ENCODE measurements at places on chromosomes 3 and 15.

- DNase-seq: no peak
These were observed 575 bp upstream of the PCYT1A start for GRCh38 chr3:196288141-196288460.

DNA sequence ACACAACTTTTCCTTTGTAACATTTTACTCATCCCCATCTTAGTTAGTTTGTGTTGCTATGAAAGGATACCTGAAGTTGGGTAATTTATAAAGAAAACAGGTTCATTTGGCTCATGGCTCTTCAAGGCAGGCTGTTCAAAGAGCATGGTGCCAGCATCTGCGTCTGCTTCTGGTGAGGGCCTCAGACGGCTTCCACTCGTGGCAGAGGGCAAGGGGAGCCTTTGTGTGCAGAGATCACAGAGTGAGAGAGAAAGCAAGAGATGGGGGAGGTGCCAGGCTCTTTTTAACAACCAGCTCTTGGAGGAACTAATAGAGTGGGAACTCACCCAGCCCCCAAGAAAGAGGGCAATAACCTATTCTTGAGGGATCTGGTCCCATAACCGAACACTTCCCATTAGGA is 23.1 kb downstream of the PLA2G4F start:
- no peak for DNase-seq

DNA sequence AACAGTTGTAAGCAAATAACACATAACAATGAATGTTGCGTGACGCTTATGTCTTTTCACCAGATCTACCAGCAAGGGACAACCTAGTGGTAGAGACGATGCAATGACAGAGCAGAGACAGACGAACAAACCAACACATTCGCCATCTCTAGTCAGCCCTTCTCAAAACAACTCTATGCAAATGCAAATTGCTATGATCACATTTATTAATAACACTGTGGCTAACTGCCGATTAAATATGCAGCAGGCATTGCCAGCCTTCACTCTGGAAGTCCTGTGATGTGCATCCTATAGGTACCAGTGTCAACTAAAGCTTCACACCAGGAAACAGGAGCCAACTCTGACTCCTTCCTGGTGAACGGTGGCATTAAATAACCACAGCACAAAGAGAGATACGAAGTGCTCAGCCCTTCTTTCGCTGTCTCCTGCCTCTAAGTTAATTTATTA is 94.2 kb downstream of the FOXP1 start:
- DNase-seq: peak; percentile 12

- no peak for DNase-seq
These were observed 426.2 kb upstream of the BCHE start for GRCh38 chr3:166263460-166263859.

DNA sequence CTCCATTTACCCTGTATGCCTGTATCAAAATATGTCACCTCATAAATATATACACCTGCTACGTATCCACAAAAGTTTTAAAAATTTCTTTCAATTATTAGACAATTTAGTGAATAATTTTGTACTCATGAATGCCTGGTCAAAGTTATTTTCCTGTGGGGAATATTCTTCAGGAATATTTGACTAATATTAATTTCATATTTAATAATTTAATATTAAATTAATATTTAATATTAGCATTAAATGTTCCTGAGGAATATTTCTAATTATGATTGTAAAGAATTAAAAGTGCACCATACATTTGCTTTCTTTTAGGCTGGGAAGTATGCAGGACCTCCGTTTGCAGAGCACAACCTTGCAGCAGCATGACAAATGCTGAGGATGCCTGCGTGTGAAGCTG is 422.7 kb downstream of the C3orf38 start:
- DNase-seq: no peak

DNA sequence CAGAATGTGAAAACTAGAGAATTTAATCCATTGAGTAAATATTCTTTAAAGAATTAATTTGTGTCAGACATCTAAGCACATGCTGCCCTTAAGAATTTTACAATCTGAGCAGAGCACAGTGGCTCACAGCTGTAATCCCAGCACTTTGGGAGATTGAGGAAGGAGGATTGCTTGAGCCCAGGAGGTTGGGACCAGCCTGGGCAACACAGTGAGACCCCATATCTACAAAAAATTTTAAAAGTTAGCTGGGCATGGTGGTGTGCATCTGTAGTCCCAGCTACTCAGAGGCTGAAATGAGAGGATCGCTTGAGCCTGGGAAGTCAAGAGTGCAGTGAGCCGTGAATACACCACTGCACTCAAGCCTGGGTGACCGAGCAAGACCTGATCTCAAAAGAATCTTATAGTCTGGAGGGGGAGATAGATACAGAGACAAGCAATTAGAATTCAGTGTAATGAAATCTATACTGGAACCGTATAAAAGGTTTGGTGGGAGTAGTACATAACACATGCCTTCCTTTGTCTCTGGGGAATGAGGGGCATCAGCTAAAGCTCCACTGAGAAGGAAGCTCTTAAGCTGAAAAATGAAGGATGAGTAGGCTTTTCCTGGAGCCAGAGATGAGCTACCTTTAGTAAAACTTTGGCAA is 21.2 kb downstream of the ATP11B start:
- DNase-seq: no peak

GRCh38 chr3:155149494-155149893 is 69.4 kb downstream of the MME start:
- no peak for DNase-seq

- DNase-seq: no peak
These were observed 144.7 kb downstream of the OTOL1 start for GRCh38 chr3:161641287-161641686.

DNA sequence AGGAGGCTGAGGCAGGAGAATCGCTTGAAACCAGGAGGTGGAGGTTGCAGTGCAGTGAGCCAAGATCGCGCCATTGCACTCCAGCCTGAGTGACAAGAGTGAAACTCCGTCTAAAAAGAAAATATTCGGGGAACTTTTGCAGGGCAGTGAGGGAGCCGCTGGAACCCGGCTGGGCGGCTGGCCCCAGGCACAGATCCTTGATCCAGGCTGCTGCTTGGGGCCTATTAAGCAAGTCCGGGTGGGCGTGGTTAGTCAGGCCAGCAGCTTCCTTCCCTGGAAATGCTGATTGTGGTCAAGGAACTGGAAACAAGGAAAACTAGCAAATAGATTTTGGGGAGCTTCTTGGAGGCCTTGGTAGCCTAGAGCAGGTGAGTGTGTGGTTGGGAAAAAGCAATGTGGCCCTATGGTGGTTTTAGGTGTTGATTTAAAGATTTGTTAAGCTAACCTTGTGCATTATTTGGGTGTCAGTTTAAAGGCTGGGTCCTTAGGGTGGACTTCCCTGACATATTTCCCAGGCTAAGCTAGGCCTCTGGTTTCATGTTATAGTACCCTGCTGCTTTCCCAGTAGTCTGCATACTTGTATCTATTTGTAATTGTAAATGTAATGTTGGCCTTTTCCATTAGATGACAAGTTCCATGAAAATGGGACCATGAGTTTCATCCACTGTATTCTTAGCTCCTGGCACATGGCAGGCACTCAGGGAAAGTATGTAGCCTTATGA is 17.7 kb upstream of the SNX22 start:
- DNase-seq: no peak

DNA sequence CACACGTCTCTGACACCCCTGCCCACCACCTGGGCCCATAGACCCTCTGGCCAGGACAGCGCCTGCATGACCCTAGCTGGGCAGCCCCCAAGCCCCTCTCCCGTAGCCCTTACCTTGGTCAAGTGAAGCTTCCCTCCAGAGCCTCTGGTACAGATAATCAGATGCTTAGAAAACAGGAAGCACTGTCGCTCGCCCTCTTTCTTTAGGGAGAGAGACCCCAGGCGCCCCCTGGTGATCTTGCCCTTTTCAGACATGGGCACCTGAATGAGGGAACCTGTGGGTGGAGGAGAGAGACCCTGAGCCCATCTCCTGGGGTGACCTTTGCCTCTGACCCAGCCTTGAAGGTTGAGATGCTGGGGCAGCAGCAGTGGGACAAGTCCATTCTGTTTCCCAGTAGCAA is 65.4 kb downstream of the RASGRF1 start:
- no peak for DNase-seq

DNA sequence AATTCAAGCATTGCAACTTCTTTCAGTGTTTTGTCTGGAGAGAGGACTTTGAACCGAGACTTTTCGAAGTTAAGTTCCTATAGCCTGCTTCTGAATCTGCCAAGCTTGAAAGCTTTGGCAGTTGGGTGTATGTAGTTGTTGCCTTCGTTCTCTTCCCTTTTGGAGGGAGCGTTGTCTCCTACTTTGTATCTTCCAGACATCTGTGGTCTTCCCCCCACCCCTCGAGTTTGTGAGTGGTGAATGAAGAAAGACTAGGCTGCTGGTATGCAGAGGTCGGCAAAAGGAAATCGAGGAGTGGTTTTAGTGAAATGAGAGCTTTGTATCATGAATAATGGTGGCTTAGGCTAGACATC is 1.3 kb downstream of the CTNNB1 start:
- no peak for DNase-seq

DNA sequence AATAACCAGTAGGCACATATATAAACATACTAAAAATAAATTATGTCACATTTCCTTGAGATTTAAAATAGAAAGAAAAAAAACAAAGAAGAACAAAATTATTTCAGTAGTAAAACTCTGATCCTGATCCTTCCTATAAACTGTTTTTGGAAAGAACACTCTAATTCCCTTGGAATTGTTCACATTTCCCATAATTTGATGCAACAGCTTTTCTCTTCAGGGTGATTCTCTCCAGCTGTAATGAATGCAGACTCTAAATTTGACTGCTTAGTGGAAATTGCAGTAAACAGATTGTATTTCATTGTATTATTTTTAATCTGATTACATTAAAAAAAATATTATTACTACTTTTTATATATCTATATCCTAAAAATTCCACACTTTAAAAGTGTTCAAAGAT is 70.2 kb upstream of the ABI3BP start:
- DNase-seq: no peak

- DNase-seq: no peak
These were observed 11.1 kb downstream of the LRCH3 start for GRCh38 chr3:197801891-197802778.

DNA sequence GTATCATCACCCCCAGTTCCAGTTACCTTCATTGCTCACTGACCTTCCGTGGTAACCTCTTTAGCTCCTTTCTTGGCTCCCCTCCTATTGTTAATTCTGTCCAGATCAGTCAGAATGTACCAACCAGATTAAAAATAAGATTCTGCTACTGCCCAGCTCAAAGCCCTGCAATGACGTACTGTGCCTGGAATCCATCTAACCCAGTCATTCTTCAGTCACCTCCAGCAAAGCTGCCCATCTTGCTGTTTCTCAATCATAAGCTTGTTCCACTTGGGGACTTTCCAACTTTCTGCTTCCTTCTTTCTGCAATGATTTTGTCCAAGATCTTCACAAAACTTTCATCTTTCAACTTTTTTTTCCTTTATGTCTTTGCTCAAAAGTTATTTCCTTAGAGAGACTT is 512.0 kb upstream of the ZNF385D start:
- DNase-seq: no peak

DNA sequence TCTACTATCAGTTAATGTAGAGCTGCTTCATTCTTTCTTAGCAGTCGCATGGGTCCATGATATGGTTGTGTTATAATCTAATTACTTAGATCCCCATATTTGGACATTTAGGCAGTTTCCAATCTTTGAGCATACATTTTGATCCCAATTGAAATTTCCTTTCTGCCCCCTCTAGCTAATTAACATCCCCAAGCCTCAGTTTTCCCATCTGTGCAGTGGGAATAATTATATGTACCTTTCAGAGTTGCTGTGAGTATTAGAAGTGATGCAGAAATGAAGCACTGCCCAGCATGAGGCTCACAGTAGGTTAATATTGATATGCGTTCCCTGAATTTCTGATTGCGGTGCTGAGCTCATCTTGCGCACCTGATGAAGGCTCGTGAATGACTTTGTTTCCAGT is 21.8 kb downstream of the SPSB4 start:
- no peak for DNase-seq

DNA sequence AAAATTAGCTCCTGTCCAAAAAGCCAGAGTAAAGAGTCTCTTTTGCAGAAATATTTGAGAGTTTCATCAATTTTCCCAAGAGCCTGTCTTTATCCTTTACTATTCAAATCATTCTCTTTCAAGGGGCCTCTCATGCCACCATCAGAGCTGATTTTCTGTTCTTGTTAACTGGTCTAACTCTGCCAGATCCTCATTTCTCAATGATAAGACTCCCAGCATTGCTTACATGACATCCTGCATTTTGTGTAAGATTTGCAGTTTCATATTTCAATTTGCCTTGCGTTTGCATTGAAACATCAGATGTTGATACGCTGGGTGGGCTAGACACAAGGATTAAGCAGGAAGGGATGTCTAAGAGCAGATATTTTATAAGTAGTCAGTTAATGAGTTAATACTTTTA is 228.7 kb downstream of the TBL1XR1 start:
- no peak for DNase-seq

GRCh38 chr15:77507143-77507897 is 86.6 kb downstream of the HMG20A start:
- no peak for DNase-seq

DNA sequence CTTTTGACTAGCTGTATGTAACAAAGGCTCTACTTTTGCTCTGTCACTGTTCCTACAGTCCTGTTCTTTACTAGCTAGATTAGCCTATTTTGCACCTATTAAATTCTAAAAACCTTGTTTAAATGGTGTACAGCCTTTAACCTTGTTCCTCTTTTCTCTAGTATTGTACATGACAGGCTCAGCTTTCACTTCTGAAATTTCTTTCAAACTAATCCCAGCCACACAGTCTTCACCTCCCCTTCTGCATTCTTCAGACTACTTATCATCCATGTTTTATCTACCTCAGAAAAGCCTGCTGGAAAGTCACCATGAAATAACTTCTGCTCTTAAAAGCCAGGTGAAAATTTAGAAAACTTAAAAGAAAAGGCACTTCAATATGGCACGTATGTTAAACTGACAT is 122.4 kb downstream of the NECTIN3 start:
- DNase-seq: no peak

GRCh38 chr15:68209272-68209671 is 4.1 kb upstream of the CALML4 start:
- no peak for DNase-seq

DNA sequence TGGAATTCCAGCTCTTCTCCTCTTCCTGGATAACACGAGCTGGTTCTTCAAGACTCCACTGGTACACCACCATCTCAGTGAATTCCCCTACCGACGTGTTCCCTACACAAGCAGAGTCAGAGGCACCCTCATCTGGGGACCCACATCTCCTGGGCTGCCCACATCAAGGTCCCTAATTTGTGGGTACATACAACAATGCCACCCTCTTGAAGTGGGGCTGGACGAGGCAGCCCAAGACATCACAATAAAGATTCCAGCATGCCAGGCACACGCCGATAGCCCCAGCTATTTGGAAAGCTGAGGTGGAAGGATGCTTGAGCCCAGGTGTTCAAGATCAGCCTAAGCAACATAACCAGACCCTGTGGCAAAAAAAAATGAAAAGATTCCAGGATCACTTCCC is 221.2 kb upstream of the LINGO1 start:
- no peak for DNase-seq

DNA sequence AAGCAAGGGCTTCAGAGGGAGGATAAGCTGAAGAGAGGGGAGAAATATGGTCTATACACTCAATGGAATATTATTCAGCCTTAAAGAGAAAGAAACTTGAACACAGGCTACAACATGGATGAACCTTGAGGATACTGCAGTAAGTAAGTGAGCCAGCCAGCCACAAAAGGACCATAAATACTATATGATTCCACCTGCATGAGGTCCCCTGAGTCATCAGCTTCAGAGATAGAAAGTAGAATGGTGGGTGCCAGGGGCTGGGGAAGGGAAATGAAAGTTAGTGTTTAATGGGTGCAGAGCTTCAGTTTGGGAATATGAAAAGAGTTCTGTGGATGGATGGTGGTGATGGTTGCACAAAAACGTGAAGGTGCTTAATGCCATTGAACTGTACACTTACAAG is 68.4 kb upstream of the SEC13 start:
- DNase-seq: no peak

- DNase-seq: no peak
These were observed 195.9 kb downstream of the SLCO3A1 start for GRCh38 chr15:92049290-92049989.

Measured in central memory CD8-positive, alpha-beta T cell (primary cell).